EL (cell line): ENCODE measurements at places on chromosomes 3 and 15.

- no peak for DNase-seq
Measured at GRCh38 chr3:11565932-11566331, 77.8 kb downstream of the VGLL4 start.

DNA sequence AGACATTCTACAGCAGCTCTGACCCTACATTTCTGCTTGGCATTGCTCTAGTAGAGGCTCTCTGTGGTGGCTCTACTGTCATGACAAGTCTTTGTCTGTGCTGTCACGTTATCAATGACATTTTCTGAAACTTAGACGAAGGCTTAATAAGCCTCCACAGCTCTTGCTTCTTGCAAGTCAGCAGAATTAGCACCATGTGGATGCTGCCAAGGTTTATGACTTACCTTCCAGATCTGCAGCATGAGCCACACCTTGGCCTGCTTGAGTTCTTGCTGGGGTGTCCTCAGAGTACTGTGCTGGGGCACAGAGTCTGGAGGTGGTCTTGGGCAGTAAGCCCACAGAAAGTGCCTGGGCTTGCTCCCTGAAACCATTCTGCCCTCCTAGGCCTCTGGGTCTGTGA is 9.8 kb downstream of the RTP1 start:
- DNase-seq: no peak

GRCh38 chr15:82177291-82178010 is 85.1 kb downstream of the EFL1 start:
- DNase-seq: peak; percentile 70

DNA sequence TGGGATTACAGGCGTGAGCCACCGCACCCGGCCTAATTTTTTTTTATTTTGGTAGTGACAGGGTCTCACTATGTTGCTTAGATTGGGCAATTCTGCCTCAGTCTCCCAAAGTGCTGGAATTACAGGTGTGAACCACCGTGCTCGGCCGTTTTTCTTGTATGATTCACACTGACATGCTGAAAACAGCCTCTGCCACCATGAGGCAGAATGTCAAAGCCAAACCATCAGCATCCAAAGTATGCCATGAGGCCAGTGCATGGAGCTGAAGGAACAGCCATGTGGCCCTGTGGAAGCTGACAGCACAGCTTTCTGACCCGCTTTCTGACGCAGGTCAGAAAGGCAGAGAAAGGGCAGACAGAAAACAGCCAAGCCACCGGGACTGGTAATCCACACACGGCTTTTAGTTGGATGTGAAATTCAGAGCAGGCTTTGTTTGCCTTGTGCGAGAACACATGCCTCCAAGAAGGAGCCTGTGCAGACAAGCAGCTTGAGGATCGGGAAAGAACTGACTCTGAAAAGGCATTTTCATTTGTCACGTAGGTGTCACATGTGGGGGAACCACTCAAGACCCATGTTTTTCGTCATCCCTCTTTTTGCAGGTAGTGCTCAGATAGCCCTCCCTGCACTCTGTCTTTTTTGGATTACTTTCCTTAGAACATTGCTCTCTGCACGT is 25.1 kb downstream of the XYLB start:
- DNase-seq: no peak

- DNase-seq: peak; percentile 28
Measured at GRCh38 chr15:81026836-81027599, 26.3 kb downstream of the TLNRD1 start.
